Activated CD4-positive, CD25-positive, alpha-beta regulatory T cell (primary cell): ENCODE measurements at places on chromosomes 1 and 21.

- no peak for DNase-seq
Measured at GRCh38 chr21:33022828-33023573, 2.7 kb upstream of the OLIG2 start.

GRCh38 chr1:90175490-90176167 lies 180.7 kb downstream of the ZNF326 start:
- no peak for DNase-seq

DNA sequence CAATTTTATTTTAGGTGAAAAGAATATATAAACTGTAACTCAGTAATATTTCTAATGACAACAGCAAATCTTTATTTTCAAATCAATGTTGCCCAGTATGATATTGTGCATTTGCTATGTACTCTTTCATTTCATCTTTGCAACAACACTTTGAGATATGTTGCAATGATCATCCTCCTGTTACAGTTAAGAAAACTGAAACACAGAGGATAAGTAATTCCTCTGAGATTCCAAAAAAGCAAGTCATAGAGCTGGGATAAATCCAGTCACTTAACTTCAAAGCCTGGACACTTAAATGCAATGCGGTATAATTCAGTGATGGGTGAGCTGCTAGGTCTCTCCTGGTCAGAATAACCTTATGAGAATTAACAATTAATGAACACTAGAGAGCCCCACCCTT lies 48.6 kb upstream of the EXO1 start:
- DNase-seq, result no peak

- no peak for DNase-seq
Measured at GRCh38 chr21:38077569-38077968, 161.3 kb upstream of the KCNJ6 start.

DNA sequence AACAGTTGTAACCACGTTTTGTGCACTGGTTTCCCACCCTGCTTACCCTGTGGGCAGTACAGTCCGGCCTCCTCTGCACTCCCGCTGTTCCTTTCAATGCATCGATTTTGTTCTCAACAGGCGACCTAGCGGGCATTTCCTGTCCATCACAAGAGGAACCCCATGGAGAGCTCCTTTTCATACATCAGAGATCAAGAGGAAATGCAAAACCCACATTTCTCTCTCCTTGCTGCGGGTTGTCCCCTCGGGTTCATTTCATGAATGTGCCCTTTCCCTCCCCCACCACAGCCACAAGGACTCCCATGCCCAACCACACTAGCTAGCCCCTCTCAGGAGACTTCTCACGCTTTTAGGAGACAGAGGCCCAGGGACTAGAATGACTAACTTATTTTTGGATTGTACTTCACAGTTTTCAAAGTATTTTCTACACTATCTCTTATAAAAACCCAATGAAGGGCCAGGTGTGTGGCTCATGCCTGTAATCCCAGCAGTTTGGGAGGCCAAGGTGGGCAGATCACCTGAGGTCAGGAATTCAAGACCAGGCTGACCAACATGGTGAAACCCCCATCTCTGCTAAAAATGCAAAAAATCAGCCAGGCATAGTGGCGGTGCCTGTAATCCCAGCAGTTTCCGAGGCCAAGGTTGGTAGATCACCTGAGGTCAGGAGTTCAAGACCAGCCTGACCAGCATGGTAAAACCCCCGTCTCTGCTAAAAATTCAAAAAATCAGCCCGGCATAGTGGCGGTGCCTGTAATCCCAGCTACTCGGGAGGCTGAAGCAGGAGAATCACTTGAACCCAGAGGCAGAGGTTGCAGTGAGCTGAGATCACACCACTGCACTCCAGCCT lies 18.4 kb downstream of the ATP1A4 start:
- no peak for DNase-seq

DNA sequence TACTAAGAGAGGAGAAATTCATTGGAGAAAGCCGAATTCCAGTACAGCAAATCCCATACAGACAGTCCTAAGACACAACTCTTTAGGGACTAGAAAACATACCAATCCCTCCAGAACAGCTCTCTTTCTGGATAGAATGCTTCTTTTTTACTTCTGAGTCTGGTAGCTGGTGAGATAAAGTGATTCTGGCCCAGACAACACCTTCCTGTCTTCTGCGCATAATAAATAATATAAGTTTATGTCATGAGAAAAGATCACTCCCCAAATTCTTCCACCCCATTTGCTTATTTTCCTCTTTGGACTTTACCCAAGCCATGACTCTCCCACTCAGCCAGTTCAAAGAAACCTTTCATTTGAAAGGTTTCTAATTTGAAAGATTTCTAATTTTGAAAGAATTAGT lies 98.4 kb downstream of the EDEM3 start:
- no peak for DNase-seq

- no peak for DNase-seq
Measured at GRCh38 chr1:170823120-170823519, 112.2 kb upstream of the MROH9 start.

DNA sequence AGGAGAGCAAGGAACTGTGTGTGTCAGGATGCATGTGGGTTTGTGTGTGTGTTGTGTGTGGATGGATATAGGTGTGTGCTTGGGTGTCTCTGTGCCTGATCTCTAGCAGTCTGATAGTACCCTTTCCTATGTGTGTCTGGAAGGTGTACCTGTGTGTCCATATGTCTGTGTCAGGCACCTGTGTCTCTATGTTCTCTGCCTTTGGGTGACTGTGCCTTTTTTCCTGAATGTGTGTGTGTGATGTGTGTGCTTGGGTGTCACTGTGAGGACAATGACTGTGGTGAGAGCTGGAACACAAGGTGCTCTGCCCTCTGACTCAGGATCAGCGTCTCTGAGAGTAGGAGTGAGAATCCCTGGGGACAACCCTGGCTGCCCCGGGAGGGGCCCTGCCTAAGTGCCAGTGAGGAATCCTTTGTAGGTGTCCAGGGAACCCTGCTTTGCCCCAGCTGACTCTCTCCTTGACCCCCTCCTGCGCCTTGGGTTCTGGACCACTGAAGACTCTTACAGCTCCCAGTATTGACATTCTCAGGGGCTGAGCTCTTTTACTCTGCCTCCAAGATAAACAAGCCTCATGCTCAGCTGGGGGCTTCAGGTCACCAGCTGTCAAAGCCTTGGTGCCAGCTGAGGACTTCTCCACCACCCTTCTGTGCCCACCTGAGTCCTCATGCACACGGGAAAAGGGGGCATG lies 735 bp upstream of the EFNA3 start:
- no peak for DNase-seq

GRCh38 chr1:106344494-106344893 lies 712.0 kb upstream of the PRMT6 start:
- no peak for DNase-seq

DNA sequence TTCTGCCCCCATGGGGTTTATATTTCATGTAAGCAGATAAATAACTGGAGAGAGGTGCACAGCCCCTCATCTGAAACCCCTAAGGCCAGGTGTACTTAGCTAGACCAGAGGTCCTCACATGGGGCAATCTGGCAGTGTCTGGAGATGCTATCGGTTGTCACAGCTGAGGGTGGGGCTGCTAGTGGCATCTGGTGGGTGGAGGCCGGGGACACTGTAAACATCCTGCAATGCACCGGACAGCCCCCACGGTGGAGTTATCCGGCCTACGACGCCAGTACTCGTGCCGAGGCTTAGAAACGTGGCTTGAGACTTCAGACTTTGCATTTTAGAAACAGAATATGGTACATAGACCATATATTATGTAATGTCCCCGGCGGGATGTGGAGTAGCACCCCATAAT lies 186.5 kb upstream of the VAMP3 start:
- no peak for DNase-seq

GRCh38 chr1:182304627-182305026 lies 87.0 kb downstream of the GLUL start:
- DNase-seq, result no peak

DNA sequence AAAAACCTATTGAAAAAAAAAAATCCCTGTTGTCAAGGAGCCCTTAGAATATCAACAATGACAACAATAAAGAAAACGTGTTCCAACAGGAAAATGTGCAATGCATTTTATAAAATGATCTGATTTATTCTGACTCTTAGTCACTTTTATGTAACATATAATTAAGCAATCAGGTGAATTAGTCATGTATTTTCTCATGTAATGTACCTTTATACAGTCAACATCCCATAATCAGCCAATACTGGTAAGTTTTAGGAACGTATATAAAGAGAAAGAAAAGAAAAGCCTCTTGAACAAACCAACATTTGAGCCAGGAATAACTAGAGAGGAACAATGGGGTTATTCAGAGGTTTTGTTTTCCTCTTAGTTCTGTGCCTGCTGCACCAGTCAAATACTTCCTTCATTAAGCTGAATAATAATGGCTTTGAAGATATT lies at the start of gene CLCA4:
Gene CLCA4 (plus strand): TSS at position 292 of the 435 bp plus-strand sequence. CDS start 42 bp downstream, at position 334.
- no peak for DNase-seq

DNA sequence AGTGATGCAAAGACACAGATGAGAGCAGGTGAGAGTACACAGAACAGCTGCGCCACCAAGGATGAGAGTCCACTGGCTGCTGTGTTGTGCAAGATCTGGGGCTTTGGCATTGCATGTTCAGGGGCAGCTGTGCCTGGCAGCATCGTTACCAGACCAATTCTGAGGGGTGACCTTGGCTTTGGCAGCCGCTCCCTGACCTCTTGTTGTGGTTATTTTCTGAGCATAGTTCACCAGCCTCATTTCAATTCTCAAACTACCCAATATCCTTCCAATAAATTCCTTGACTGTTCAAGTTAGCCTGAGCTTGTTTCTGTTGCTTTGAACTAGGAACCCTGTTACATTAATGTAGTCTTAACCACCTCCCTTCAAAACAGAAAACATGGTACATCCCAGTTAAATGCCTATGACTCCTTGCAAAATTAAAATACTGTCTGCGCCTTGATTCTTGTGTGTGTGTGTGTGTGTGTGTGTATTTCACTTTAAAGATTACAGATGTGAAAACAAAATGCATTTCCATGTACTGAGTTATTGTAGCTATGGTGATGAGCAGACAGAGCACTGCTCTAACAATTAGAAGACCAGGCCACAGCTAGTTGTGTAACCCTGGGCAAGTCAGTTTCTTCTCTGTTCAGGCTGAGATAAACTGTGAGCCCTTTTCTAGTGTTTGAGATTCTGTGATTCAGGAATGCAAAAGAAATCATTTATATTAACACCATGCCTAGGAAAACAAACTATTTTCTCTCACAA lies 106.3 kb upstream of the GUCA2B start:
- DNase-seq, result no peak

DNA sequence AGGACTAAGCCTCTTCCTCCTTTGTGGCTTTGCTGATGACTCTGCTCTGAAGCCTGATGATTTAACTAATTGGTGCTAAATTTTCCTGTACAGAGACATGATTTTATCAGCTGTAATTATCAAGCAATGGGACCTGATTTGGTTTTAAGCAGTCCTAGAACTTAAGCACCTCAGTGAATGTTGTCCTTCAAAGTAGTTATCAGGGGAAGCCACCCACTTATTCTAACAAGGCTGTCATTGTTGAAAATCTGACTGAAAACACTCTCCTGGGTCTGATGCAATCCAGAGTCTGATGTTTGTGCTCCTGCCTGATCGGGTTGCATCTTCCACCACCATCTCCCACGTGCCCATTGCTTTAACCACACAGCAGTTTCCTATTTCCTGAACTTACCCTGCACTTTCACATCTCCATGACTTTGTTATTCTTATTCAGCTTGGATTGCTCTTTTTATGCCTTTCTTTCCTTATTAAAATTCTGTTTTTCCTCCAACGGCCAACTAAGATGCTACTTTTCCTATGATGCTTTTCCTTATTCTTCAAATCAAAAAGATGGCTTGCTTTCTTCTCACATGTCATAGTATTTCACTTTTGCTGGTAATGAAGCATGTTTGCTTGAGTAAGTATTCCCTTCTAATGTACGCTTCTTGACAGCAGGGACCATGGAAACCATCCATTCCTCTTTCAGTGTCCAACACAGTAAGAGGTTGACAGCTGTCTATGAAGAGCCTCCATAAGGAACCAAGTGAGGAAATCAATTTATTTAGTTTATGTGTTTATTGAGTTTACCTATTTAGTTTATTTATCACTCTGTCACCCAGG lies 55.0 kb downstream of the S1PR1 start:
- DNase-seq, result no peak

DNA sequence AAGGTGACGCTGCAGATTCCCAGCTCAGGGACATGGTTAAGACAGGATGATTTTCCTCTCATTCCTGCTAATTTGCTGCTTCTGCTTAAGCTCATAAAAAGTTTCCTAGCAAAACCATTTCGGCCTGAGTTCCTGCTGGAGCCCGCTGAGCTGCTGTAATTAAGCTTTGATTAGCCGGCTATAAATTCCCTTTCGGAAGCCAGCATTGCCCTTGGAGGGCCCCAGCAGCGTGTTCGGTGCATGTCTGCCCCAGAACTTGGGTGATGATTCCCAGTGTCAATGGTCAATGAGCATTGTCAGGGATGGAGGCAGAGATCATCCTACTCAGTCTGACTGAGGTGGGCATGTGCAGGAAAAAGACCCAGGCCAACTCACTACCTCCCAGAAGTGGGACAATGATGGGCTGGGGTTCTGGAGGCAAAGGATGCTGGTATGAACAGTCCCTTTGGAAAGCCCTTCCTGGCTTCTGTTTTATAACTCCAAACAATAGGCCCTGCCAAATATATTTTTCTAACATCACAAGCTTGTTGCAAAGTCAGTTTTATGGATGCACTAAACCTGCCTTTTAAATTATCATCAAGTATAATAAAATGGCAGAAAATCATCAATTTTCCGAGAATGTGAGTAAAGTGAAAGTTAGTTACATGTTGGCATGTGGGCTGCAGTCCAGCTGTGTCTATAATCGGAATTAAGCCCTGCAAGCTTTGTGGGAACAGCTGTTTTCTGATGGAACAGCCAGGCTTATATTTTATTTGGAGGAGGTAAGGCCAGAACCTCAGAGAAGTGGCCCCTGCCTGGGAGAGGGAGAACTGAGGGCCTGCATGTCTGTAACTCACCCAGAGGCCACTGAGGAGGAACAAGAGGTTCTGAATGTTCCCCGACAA lies 257.1 kb downstream of the GRIK3 start:
- DNase-seq, result no peak

GRCh38 chr1:212686069-212686468 lies 13.6 kb downstream of the BATF3 start:
- DNase-seq, result no peak

- no peak for DNase-seq
Measured at GRCh38 chr1:150176593-150176992, 26.9 kb downstream of the PLEKHO1 start.

GRCh38 chr1:95116580-95117206 lies 462 bp upstream of the TLCD4 start:
- DNase-seq, result no peak
